ENCODE measurements at places on chromosomes 16 and 17.

DNA sequence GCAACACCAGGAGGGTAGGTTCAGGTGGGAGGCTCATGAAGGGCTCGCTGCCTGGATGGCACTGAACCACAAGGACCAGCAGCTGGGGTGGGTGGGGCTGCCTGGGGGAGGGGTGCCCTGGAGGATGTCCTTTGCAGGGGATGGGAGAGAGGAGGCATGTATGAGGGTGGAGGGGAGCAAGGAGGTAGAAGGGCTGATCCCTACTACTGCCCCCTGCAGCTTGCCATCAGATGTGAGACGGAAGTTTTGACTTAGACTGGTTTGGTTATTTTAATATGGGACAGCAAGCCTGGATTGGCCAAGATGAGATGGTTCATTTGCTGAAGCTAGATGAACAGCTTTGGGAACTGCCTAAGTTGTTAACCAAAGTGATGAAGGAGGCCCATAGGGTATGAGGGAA lies 115.9 kb downstream of the SEC14L1 start:
- no peak for DNase-seq

GRCh38 chr17:7843257-7843535 lies 9.2 kb downstream of the KDM6B start:
- DNase-seq: no peak

DNA sequence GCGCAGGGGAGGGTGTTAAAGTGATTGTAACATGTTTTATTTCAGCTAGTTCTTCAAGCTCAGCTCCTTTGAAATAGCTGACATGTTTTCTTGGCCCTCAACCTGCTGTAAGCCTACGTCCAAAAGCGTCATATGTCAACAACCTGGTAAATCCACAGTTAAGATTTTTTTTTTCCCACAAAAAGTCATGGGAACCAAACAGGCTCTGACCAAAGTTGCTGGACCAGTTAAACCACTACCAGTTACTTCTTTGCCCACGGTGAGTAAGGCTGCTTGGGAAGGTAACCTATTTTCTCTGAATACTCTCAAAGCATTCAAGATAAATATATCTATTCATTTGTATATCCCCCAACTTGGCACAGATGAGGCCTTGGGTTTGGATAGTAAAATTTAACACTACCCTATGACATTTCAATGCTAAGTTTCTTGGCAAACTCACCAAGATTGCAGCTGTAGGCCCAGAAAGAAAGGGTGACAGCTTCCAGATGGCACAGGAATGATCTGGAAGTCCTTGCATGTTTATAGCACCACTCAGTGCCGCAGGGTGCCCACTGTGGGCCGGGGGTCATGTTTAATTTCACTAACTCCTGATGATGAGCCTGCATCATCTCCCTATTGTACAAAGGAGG lies 166.2 kb downstream of the XYLT1 start:
- no peak for DNase-seq

GRCh38 chr17:13429201-13429600 lies 172.5 kb downstream of the HS3ST3A1 start:
- no peak for DNase-seq

- DNase-seq: peak; percentile 27
These were observed 84.9 kb downstream of the NPIPB11 start for GRCh38 chr16:29321585-29321984.

- peak; percentile 78 for DNase-seq
These were observed 44.7 kb downstream of the CYTH1 start for GRCh38 chr17:78737332-78737731.

GRCh38 chr17:61534414-61534813 lies 56.6 kb downstream of the NACA2 start:
- no peak for DNase-seq

DNA sequence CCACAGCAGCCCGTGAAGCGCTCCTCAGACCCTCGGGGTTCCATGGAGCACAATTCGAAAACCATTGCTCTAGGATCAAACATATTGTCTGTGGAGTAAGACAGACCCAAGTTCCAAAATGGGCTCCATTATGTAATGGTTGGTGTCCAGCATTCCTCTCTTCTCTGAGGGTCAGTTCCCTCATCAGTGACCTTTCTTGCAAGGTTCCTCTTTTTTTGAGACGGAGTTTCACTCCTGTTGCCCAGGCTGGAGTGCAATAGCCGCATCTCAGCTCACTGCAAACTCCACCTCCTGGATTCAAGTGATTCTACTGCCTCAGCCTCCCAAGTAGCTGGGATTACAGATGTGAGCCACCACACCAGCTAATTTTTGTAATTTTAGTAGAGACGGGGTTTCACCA lies 28.4 kb downstream of the PLXDC1 start:
- no peak for DNase-seq

- peak; percentile 14 for DNase-seq
These were observed 4.4 kb downstream of the GAA start for GRCh38 chr17:80105762-80106161.

DNA sequence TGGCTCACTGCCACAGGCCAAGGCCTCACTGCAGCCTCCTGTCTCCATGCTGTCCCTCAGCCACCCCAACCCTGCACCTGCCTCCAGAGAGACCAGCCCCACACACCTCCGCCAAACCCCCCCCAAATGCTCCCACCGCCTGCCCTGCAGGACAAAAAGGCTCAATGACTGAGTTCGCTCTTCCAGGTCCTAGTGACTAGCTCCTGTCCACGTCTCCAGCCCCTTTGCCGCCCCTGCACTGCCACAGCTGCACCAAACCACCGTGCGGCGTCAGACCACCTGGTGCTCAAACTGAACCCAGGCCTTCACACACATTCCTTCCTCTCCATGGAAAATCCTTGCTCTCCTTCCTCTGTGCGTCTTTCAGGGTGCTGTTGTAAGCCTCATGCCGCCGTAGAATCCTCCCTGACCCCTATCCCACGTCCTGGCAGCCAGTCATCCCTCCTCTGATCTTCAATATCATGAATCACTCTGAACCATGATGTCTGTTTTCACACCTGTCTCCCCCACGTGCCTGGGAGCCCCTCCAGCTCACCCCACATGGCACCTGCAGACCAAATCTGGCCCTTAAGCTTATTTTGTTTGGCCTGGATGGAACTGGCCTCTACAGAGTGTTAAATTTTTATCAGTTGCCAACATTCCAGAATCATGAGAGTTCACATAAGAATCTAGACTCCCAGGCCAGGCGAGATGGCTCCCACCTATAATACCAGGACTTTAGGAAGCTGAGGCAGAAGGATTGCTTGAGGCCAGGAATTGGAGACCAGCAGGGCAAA lies 4.3 kb upstream of the GSG1L start:
- DNase-seq: peak; percentile 22

DNA sequence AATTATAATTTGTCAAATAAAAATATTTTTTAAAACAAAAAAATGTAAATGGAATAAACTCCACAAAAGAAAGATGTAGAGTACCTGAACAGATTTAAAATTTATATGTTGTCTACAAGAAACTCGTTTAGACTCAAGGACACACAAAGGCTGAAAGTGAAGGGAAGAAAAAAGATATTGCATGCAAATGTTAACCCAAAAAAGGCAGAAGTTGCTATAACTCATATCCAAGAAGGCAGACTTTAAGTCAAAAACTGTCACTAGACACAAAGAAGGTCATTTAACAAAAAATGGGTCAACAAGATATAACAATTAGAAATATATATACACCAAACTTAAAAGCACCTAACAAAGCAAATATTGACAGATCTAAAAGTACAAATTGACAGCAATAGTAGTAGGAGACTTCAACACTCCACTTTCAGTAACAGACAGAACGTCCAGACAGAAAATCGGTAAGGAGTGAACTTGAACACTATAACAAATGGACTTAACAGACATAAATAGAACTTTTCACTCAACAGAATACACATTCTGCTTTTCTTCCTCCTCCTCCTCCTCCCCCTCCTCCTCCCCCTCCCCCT lies 40.8 kb upstream of the MYLK3 start:
- no peak for DNase-seq

DNA sequence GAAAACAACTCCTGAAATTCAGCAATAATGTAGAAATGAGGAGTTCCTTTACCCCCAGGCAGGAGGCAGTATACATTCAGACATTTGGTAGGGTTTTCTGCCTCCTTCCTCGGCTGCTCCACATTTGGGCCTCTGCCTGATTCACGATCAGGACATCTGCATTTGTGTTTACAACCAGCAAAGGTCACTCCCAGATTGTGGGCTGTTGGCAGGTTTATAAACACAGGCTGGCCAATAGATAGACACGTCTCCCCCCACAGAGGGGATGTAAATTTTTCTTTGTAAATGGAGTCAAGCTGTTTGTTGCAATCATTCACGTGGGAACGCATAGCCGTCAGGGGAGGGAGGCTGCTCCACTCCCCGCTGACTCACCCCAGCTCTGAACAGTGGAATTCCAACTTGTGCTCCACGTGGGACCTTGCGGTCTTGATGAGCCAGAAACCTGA lies 252.1 kb upstream of the N4BP1 start:
- DNase-seq: no peak

DNA sequence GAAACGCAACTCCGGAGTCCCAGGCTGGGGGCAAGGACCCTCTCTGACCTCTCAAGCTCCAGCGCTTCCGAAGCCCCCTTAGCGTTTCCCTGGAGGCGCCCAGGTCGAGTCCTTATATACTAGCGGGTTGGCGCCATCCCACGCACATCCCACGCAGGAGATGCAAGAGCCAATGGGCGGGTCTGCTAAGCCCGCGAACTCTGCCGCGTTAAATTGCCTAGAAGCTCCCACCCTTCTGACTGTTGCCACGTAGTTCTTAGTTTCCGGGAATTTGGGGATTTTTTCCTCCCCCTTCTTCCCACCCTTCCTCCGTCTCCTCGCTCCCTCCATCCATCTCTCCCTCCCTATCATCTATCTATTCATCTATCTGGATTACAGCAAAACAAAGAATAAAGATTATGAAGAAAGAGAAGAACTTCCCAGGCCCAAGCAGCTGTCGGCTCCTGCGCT lies at the start of gene SLFN11:
Gene SLFN11 (minus strand): TSS at position 88 of the 450 bp plus-strand sequence. CDS start 9,814 bp downstream, outside the sequence.
- peak; percentile 94 for DNase-seq

DNA sequence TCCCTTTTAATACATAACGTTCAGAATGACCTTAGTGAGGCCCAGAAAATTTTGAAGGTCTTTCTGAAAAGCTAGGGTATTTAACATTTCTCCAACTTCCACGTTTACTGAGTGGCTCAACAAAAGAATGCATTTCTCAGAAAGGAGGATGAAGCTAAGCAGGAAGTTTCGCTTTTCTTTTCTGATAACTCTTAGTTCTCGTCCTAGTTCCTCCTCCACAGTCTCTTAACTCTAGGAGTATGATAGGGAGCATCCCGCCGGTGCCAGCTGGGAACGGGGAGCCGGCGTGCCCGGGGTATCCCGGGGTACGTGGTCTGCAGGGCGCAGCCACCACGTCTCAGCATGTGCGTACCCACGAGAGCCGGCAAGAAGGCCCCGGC lies 363 bp downstream of the KARS1 start:
- no peak for DNase-seq

DNA sequence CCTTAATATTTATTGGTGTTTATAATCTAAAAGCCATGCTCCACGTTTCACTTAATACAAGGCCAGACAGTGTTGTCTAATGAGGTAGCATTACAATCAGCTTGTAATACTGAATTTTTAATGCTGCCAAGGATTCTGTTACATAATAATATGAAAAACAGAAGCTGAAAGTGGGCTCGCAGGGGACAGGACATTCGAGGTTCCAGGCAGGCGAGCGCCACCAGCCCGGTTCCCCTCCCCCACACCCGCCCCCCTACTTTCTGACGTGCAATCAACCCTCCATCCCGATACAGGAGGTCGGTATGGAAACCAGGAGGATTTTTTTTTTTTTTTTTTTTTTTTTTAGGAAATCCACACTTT lies 6.2 kb upstream of the ZFHX3 start:
- DNase-seq: peak; percentile 28

DNA sequence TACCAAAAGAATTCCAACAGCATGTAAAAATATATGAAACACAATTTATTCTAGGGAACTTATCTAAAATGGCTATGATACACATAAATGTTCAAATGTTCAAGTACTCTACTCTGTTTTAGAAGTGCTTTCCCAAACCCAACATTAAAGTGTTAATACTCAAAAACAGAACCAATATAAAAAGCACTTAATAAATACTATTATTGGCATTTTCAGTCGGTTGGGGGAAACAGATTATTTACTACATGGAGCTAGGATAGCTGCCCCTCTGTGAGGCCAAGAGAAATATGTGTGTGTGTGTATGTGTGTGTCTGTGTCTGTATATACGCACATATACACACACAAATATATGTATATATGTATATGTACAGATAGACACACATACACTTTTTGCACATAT lies 32.1 kb upstream of the BRIP1 start:
- DNase-seq: no peak

DNA sequence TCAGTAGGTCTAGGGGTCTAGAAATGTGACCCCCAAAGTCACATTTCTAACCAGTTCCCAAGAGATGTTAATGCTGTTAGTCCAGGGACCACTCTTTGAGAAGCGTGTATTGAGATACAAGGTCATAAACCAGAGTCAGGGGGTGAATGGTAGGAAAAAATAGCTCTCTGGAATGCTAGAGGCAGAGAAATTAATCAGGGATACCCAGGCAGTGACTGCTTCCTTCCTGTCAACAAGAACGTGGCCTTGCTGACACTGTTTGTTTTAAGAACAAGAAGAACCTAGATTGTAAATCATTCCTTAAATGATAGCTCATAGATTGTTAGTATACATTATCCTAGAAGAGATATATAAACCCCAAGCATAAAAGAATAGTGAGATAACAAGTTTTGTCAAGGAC lies 43.8 kb downstream of the PITPNM3 start:
- DNase-seq: peak; percentile 77

DNA sequence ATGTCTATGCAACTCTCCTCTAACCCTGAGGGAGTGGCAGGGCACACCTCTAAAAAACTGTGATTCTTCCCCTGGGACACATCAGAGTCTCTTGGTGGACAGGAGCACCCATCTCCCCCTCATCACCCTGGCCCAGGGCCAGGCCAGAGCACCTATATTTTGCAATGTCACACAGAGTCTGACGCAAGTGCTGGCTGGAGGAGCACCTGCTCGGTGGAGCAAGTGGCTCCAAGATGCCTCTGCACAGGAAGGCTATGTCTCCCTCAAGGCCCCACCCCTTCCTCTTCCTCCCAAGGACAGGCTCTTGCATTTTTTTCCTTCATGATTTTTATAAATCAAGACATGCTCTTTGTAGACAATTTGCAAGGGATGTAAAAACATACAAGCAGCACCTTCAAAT lies 13.3 kb downstream of the SNN start:
- no peak for DNase-seq

Data from dermis blood vessel endothelial cell (primary cell).